AML-193 (cell line): ENCODE measurements at places on chromosomes 4 and X.

DNA sequence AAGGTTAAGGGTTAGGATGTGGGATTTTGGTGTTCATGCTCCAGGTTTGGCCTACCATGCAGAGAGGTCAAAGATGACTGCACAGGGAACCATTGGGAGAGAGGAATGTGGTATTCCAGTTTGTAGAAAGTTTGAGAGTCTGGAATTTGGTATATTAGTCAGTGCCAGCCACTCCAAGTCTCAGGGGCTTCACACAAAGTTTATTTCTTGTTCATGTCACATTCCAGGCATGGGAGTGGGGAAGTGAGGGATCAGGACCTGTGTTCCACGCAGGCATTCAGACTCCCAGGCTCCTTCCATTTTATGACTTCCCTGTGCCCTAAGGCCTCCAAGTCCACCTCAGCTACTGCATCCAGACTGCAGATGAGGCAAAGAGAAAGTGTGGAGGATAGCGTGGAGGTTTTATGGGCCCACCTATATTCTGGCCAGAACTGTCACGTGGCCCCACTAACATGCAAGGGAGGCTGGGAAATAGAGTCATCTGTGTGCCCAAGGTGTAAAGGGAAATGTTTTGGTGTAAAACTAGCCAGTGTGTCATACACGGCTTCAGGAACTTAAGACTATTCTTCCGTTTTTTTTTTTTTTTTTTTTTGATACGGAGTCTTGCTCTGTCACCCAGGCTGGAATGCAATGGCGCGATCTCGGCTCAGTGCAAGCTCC lies 140.6 kb upstream of the SCML1 start:
- DNase-seq, result no peak

GRCh38 chrX:143669395-143669794 lies 33.5 kb upstream of the SLITRK4 start:
- DNase-seq, result no peak

DNA sequence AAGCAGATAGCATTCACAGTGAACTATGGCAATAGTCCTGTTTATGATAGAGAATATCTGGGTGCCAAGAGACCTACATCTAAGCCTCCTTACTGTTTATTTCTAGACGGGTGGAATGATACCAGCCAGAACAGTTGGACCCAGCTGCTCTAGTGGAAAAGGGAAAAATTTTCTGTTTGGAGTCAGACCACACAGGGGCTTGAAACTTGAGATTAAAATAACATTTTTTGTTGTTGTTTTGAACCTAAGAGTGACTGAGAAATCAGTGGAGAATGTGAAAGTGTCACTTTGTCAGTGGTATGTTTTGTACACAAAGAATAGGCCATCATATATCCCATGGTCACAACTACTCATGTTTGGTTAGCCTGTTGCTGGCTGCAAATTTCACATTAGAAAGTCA lies 105.7 kb downstream of the AGTR2 start:
- DNase-seq, result no peak

DNA sequence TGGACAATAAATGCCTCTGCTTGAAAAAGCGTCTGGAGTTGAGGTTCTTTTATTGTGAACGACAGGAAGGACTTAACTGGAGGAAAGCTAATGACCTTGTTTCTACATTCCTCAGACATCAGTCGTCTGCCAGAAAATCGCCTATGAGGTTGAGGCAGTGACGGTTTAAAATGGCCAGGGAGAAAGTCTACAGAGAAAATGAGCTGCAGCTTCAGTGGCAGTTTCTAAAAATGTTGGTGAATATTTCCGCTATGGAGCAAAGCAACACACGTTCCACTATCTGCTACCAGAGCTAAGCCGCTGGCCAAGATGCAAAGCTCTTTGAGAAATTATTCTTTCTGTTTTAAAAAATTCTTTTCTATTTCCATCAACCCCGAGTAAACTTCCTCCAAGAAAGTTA lies 116.9 kb upstream of the GALNT7 start:
- no peak for DNase-seq

DNA sequence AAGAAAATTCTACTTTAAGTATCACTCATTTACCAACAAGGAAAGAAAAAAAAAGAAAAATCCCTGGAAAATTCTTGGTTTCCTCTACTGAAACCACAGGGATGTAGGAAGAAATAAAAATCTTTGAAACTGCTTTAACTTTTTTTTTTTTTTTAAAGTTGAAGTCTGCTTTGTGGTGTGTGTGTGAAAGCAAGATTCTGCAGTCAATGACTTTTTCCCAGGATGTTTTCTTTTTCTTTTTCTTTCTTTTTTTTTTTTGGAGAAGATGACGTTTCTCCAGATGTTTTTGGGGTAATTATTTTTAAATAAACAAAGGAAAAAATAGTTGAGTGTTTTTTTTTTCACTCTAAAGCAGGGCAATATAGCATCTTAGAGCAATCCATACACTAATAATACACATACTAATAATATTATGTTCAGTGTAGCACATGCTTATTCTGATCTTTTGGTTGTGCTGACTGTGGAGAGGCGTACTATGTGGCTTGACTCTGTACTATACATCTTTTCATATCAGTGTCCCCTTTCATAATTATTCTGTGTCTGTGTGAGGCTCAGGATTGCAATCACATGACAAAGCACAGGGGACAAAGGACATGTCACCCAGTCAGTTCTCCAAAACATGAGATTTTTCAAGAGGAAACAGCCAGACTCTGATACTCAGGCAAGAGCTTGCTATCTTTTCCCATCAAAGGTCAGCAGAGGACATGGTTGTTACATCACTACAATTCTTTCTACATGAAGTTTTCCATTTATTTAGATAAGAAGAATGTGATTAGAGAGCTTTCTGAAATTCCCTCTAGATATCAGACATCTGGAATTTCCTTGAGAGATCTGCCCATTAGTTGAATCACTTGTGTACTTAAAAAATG lies 111.0 kb downstream of the PDE5A start:
- DNase-seq, result no peak

GRCh38 chr4:95129821-95130311 lies 372.1 kb downstream of the BMPR1B start:
- peak; percentile 49 for DNase-seq

DNA sequence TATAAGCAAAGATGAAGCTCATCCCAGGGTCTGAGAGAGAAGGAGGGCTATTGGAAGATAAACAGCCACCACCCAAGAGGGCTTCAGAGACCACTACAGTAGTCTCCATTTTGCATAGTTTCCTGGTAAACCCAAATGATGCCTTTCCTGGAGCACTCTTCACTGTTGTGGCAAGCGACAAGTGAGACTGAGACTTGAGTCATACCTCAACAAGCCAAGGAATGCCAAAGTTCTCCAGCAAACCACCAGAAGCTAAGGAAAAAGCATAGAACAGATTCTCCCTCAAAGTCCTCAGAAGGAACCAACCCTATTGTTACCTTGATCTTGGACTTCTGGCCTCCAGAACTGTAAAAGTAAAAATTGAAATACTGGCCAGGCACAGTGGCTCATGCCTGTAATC lies 65.9 kb downstream of the LARP7 start:
- no peak for DNase-seq

DNA sequence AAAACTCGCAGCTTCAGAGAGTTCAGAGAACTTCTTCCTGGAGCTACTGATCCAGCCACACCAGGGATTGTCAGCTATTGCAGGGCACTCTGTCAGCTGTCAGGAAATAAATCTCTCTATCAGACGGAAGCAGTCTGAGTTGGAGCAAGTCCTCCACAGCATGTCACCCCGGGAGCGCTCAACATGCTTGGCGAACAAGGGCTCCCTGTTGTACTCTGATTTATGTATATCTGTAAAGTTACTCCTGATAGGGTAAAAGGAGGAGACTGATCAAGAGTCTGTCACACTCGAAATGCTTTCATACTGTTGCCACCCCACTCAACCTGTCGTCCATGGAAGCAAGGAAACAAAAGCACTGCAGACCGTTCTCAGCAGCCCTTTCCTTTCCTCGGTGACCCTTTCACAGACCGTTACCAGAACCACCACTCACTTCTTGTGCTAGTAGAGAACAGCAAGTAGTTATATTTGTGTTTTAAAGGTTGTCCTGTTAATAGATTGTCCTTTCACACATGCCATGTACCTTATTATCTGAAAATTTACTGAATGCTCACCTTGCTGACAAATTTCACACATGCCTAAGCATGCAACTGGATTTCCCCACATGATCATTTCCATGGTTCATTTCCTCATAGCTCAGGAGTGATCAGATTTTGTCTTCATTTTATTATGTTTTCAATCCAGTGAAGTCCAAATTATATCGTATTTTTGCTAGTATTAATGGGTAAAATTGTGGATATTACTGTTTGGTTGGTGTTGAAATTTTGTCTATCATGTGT lies 2108.9 kb upstream of the TENM3 start:
- no peak for DNase-seq

- DNase-seq, result no peak
Measured at GRCh38 chr4:152705903-152706302, 26.1 kb upstream of the TMEM154 start.

GRCh38 chr4:111037591-111038360 lies 414.9 kb upstream of the PITX2 start:
- DNase-seq, result no peak

- no peak for DNase-seq
Measured at GRCh38 chr4:91909963-91910362, 393.8 kb upstream of the GRID2 start.

- no peak for DNase-seq
Measured at GRCh38 chr4:183362916-183363542, 40.8 kb upstream of the CLDN24 start.

DNA sequence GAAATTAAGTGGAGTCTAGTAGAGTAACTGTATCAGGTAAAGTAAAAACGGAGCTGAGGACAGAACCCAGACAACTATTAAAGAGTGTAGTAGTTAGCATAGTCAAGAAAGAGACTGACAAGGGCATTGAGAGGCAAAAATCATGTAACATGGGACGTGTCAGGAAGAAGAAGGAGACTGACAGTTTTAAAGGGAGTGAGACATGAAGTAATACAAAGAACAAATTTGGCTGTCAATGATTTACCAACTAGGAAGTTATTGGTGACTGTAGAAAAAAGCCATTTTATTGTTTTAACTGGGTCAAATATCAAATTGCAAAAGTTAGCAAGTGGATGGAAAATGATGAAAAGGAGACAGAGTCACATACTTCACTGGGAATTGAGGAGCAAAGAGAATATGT lies 422.3 kb downstream of the MAPK10 start:
- no peak for DNase-seq
